ENCODE measurements at places on chromosomes 2 and 18.

- no peak for DNase-seq
These were observed 6.0 kb downstream of the GPC1 start for GRCh38 chr2:240441326-240441992.

DNA sequence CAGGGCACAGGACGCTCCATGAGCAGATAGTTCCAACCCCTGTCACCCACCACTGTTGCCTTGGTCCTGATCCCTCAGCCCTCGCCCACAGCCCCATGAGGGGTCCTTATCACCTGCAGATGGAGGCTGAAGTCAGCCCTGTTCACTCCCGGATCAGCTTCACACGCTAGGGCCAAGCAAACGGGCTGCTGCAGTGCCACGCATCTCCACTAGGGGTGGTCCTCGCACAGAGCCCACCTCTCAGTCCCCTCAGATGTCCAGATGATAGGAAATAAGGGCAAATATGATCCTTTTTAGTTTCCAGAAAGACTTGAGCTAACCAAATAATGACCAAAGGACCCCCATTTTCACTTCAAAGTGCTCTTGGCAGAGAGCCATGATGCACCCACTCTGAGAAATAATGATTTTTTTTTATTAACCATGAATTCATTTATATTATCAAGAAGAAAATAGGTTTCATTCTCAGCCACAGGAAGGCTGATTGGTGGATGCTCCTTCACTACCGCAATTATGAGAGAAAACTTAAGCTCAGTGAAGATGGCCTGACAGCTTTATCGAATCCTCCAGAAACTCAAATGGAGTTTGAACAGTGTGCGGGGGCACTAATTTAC is 71.9 kb upstream of the KLHL29 start:
- DNase-seq, result peak; percentile 69

DNA sequence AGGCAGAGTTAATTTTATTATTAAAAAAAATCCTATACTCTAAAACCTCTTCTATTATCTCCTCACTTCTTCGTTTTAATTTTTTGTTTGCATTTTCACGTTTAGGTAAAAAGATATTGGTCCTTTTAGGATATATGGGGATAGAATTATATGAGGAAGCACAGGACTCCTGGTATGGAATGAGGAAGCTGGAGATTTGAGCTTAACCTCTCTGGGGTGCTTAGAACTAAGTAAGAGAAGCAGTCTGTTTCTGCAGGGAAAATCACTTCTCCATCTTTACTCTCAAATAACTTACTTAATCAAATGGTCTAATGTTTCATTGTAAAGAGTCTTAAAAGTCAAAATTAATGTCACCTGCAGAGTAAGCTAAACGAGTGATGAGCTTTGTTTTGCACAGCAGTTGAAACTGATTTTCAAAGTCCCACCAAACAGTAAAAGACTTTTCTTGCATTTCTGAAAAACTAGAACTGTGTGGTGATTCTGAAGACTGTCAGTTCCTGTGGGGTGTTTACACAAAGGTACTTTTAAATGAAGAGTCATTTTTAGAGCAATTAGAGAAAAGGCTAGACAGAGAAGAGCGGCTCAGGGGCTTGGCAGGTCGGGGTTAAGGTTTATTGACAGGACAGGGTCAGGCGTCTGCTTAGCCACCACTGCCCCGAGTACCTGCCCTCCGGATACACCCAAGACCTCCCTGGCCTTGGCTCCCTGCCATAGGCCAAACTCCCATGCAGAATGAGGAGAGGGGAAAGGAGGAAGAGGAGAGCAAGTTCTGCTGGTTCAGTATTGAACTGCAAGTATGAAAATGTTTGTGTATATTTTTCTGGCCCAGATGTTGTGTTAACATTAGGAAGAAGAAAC is 21.6 kb downstream of the METAP1D start:
- DNase-seq, result no peak

GRCh38 chr18:55073116-55073515 is 113.9 kb upstream of the CCDC68 start:
- no peak for DNase-seq

DNA sequence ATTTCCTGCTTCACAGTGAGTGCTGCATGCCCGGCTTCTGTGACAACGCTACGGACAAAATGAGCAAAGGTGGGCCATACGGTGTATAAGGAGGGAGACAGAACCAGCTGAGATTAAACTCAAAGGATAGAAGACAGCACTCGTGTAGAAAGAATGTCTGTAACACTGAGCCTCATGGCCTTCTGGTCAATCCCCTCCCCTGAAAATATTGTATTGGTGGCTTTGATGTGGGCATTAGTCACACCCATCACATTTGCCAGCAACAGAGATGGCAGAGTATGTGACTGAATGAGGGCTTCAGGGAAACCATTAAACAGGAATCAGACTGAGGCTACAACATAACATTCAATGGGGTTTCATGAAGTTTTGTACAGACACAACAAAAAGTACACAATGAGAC is 287.8 kb upstream of the CCDC68 start:
- no peak for DNase-seq

GRCh38 chr2:24814516-24814915 is 21.3 kb downstream of the CENPO start:
- DNase-seq, result no peak

DNA sequence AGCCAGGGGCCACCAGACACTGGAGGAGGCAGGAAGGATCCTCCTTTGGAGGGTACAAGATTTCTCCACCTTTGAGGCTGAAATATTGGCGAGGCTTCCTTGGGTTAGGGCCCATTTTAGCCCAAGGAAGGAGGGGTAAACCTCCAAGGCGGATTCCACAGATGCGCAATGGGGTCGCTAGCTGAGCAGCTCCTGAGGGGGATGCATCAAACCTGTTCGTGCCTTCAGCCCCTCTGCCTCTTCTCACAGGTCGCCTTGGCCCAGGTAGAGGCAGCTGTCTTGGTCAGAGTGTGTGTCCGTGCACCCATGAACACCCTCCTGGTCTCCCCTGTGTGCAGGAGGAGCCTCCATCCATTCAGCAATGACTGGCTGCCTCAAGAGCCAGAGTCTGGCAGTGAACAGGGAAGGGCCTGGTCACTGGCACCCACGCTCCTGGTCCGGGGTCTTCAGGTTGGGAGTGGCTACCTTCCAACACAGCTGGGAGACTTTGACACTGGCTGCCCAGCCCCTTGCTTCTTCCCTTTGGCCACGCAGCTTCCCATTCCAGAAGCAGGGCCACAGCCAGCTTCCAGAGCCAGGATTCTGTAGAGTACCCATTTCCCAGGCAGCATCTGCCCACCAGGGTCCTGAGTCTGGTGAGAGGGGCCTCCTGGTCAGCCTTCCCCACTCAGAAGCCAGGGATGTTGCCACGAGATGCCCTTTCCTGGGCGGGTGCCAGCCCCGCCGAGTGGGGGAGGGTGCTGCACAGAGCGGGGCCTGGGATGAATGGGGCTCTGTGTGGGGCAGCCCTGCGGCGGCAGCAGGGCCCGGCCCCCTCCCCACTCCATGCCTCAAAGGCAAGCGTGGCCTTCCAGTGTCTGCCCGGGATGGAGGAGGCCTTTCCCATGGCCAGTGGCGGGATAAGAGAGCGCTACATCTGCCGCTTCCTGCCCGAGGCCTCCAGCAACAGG is 95.8 kb upstream of the GPC1 start:
- no peak for DNase-seq

DNA sequence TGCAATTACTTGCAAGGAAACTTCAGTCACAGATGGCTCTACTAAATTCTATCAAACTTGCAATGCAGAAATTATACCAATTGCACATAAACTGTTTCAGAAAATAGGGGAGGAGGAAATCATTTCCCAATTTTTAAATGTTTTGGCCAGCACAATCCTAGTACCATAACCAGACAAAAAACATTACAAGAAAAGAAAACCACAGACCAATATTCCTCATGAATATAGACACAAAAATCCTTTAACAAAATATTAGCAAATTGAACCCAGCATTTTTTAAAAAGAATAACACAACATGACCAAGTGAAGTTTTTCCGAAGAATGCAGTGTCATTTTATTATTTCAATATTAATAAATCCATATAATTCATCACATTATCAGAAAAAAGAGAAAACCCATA is 45.8 kb downstream of the INO80C start:
- DNase-seq, result no peak

GRCh38 chr2:212030709-212031108 is 507.9 kb downstream of the ERBB4 start:
- no peak for DNase-seq

DNA sequence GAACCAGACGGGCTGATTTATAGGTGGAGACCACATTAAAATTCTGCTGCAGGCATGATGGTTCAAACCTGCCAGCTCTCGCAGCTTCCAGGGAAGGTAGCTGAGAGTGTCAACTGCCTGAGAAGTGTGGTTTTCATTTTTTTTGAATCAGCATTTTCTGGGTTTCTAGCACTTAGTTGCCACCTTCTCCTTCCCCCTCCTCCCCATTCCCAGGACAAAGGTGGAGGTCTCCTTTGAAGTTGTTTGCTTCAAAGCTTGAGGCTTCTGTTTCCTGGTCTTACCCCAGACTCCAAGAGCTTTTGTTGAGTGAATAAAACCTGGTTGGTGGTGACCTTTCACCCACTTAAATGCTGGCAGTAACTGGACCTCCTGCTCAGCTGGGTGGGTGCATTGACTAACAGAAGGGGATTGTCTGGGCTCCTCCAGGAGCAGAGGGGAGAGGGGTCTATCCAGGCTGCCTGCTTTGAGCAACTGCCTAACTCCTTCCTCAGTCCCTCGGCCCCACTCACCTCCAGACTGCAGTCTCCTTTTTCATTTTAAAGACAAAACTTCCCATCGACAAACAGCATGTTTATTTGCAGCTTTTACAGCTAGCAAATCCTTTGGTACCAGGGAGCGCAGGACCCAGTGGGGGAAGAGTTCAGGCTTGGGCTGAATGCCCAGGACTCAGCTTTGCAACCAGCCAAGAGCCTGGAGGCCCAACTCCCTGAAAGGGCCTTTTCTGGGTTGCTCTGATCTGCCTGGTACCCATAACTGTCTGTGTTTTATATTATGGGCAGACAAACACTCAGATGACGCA is 3.5 kb downstream of the RHOB start:
- DNase-seq, result peak; percentile 42

GRCh38 chr2:118292991-118293390 is 204.7 kb downstream of the INSIG2 start:
- no peak for DNase-seq

GRCh38 chr2:41934329-41934958 is 113.4 kb upstream of the PKDCC start:
- no peak for DNase-seq

DNA sequence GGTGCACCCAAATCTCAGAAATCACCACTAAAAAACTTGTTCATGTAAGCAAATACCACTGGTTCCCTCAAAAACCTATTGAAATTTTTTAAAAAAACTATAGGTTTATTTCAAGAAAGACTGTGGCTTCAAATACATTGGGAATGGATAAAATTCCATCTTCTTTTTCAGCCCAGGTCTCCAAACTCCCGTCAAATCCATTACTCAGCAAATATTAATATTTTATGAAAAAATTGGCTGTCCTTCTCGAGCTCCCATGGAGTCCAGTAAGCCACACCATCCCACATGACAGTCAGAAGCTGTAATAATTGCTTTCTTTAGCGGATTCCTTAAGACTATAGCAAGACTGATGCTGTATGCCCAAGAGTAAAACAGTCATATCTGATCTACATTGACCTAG is 204.4 kb upstream of the DOK6 start:
- no peak for DNase-seq

GRCh38 chr18:58257461-58257860 is 213.4 kb downstream of the NEDD4L start:
- DNase-seq, result no peak

DNA sequence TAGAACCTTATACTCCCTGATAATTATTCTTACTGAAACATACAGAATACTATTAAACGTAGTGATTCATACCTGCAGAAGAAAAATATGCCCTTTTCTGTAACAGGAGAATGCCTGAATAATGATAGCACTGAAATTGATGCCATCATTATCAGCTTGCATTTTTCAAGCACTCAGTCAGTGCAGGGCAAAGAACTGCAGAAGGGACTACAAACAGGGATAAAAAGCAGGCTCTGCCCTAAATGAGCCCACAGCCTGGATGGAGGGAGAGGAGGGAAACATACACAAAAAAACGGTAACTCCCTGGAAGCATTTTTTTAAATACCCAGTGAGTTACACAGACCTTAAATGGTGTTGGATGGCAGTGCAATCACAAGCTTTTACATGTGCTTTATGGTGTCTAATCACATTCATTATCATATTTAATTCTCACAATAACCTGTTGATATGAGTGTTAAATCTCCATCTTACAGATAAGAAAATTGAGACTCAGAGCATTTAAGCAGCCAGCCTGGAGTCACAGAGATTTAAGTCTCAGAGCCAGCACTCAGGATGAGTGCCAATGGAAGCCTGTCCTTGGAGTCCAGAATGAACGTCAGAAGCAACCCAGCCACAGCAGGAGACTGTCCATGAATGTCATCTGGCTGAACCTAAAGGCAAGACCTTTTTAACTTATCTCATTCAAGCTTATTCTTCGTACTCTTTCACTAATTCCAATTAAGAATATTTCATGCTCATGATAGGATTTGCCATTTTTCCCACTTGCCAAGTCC is 139.3 kb upstream of the CTNNA2 start:
- no peak for DNase-seq

DNA sequence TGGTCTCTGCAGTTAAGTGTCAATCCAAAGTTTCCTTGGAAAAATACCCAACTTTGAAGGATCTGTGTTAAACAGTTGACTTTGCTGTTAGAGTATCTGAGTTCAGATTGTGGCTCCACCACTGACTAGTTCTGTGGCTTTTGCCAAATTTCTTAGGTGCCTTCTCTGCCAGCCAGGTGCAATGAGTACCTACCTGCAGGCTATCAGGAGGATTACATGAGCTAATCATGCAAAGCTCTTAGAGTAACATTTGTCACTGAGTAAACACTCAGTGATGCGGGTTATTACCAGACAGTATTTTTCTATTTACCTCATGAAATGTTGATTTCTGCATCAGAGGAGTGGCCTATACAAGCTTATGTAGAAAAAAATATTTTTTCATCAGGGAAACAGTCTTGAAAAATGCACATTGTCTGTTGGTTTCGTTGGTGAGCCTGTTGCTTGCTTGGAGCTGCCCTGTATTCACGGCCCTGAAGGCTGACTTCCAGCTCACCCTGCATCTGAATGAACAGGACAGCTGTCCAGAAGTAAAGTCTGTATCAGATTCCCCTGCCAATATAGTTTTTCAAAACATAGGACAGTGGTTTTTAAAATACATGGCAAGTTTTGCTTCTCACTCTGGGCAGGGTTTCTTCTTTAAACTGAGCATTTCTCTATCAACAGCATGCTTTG is 235.1 kb downstream of the CDCA7 start:
- DNase-seq, result no peak

DNA sequence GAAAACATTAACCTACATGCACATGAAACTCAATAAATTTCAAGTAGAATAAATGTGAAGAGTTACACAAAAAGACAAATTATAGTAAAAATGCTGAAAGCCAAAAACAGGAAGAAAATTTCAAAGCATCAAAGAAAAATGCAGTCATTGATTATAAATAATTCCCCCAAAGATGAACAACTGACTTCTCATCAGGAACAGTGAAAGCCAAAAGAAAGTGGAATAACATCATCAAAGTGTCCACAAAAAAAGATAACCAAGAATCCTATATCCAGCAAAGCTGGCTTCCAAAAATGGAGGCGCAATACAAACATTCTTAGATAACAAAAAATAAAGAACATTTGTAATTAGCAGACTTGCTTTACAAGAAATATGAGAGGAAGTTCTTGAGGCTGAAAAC is 161.6 kb downstream of the CMPK2 start:
- DNase-seq, result no peak
